ENCODE measurements at places on chromosomes 16 and 17. TPM values are rescaled to one million over a fixed set of nuclear protein-coding genes. Genes with fewer than 3 reads are reported as not detected.

GRCh38 chr17:81365148-81365600, 30.1 kb upstream of the BAHCC1 start:
- H3K27ac ChIP-seq: no peak overlapping the region
- no peaks in the 10 kb centered on the region for H3K4me1 ChIP-seq
- no peaks in the 10 kb centered on the region for H3K36me3 ChIP-seq
- peak; percentile 82 for DNase-seq

DNA sequence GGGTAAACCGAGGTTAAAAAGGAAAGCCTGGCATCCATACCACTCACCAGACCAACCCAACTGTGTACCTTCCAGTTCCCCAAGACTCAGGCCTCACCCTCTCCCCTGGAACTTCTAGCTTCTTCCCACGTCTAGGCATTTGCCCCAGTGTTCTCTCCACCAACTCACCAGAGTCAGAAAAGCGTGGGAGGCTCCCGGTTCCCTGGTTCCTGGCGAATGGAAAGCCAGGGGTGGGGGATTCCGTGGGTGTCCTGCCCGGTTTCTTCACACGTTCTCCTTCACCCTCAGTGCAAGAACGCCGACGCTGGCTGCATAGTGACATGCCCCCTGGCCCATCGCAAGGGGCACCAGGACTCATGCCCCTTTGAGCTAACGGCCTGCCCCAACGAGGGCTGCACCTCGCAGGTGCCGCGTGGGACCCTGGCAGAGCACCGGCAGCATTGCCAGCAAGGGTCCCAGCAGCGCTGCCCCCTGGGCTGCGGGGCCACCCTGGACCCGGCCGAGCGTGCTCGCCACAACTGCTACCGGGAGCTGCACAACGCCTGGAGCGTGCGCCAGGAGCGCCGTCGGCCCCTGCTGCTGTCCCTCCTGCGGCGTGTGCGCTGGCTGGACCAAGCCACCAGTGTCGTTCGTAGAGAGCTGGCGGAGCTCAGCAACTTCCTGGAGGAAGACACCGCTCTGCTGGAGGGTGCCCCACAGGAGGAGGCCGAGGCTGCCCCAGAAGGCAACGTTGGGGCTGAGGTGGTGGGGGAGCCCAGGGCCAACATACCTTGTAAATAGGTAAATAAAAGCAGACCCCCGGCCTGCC, 1.7 kb downstream of the RNF151 start:
- DNase-seq: no peak
- H3K4me3 ChIP-seq: no peak overlapping the region
- H3K27ac ChIP-seq: no peak overlapping the region
- H3K27me3 ChIP-seq: no peaks in the 10 kb centered on the region

DNA sequence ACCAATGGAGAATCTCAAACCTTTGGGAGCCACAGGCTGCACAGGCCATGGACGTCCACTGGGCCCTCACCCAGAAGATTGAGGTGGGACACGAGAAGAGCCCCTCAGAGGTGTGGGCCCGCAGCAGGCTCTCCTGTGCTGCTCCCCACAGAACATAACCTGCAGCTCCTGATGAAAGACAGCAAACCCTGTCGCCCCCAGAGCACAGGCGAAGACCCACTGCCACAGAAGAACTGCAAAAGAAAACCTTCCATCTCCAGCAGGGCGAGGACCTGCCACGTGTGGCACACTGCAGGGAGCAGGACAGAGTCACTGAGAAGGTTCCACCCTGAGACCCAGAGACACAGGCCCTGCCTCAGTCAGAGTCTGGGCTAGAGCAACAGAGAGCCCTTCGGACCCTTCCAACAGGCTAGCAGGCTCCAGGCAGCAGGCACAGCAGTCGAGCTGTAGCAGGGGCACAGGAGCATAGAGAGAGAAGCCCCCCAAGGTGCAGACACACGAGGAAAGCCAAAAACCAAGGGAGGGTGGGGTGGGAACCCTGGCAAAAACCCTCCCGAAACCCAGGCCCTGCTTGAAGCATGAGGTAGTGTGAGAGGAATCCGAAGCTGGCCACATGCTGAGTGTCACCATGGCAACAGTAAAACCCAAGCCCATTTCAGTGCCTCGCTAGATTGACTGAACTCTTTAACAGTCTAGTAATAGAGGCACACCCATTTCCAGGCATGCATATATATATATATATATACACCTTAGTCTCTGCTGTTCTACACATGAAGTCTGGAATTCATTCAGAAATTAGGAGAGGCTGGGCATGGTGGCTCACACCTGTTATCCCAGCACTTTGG, 60.0 kb upstream of the CHMP6 start:
- no peaks in the 10 kb centered on the region for H3K4me1 ChIP-seq
- no peak overlapping the region for H3K4me3 ChIP-seq
- peak; percentile 73 for DNase-seq
- H3K36me3 ChIP-seq: no peaks in the 10 kb centered on the region
- H3K27ac ChIP-seq: no peak overlapping the region

DNA sequence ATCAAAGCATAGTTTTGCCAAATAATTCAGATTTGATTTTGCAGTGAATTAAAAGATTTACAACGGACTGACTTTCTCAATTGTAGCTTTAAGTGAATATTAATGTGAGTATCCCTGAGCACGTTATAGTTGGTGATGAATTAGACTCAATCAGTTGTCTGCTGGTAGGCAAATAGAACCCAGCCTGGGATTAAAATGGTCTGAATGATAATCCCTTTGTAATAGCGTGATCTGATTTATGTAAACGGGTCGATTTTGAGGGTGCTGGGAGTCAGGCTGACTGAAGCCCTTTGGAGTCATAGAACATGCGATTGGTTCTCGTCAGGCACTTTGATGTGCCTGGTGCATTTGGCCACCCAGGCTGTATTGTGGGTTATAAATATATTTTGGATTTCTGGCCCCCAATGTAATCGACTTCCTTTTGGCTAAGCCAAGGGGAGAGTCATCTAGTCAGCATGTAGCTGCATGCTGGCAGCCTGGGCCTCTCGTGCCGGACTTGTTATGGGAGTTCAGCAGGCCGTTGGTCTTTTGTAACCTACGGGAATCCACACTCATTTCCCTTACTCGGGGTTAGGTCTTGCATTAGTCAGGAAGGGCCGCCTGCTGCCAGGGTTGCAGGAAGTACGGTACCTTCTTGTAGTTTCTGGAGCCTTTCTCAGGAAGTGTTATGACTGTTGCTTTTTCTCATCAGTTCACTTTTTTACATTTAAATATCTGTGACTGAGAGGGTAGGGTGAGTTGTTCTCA, 5.4 kb downstream of the PGS1 start:
- DNase-seq: no peak
- peaks cover 16% of the 10 kb centered on the region for H3K36me3 ChIP-seq
- H3K27ac ChIP-seq: no peak overlapping the region

DNA sequence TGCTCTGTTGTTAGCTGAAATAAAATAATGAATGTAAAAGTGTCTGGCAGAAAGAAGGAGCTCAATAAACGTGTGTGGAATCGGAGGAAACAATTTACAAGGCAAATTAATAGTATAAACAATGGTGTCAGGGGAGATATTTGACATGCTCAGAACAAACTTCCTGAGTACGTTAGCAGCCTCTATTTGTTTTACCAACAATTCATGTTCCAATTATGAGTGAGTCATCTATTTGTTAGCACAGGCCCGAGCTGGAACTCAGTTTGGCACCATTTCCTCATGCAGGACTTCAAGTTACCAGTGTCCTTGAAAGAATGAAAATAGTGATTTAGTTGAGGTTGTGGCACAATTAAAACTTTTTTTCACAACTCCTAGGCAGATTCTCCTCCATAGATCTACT, 9.1 kb downstream of the ASIC2 start:
- no peak overlapping the region for H3K27ac ChIP-seq
- H3K36me3 ChIP-seq: no peaks in the 10 kb centered on the region
- H3K4me1 ChIP-seq: no peaks in the 10 kb centered on the region
- no peaks in the 10 kb centered on the region for H3K27me3 ChIP-seq
- DNase-seq: no peak
- no peak overlapping the region for H3K4me3 ChIP-seq

DNA sequence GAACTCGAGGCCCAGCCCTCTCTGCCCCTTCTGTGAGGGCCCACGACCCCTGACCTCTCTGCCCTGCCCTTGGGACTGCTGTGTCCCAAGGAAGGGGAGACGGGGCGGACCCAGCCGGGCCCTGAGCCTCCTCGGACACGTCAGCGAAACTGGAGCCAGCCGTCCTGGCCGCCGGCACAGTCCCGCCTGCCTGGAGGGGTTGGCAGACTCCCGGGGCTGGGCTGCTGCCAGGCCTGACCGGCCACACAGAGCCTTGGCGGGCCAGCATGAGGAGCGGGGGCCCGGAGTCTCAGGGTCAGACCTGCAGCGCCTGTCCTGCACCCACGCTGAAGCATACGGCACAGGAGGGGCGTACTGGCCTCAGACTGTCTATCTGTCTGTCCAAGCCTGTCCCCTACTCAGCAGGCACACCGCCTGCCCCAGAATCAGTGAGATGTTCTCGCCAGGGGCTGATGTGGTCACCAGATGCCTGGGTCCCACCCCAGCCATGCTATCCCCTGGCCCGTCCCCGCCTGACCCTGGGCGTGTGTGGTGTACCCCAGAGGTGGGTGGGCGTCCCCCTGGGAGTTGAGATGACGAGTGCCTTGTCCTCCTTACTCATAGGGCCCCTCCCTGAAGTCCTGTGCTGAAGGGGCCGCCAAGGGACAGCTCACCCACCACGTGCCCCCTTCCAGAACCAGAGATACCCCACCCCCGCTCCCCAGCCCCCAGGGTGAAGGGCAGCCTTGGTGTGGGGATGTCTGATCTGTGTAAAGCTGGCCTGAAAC, 4.7 kb downstream of the VASN start:
- H3K4me1 ChIP-seq: peaks cover 11% of the 10 kb centered on the region
- H3K27ac ChIP-seq: no peak overlapping the region
- no peaks in the 10 kb centered on the region for H3K27me3 ChIP-seq

- H3K27ac ChIP-seq: no peak overlapping the region
- H3K4me1 ChIP-seq: no peaks in the 10 kb centered on the region
- no peaks in the 10 kb centered on the region for H3K27me3 ChIP-seq
These were observed 47.7 kb downstream of the CFDP1 start for GRCh38 chr16:75385507-75386152.

GRCh38 chr16:2207872-2208271, 2.6 kb downstream of the MLST8 start:
- no peak for DNase-seq
- peaks cover 11% of the 10 kb centered on the region for H3K36me3 ChIP-seq
- H3K4me1 ChIP-seq: no peaks in the 10 kb centered on the region

DNA sequence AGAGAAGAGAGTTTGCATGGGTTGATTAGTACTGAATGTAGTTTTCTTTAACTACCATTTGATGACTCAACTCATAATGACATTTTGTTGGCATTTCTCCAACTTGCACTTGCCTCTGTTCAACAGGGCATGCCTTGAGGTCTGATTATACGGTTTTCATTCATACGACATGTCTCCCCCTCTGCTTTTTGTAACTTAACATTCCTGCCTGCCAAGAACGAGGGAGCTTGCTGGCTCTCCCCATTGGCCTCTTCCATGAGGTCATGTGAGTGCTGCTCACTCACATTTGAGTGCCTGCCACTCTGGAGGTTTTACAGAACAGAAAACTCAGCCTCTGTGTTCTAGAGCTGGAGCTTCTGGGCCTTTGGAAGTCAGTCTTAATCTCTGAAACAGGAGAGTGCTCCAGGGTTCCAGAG, 19.7 kb downstream of the MAP2K6 start:
- no peak for DNase-seq
- H3K27me3 ChIP-seq: no peaks in the 10 kb centered on the region
- H3K36me3 ChIP-seq: no peaks in the 10 kb centered on the region
- no peak overlapping the region for H3K27ac ChIP-seq
- peaks cover 10% of the 10 kb centered on the region for H3K4me1 ChIP-seq
- no peak overlapping the region for H3K4me3 ChIP-seq

GRCh38 chr17:6420173-6420641, 14.7 kb downstream of the AIPL1 start:
- no peaks in the 10 kb centered on the region for H3K36me3 ChIP-seq
- H3K27ac ChIP-seq: no peak overlapping the region
- no peaks in the 10 kb centered on the region for H3K27me3 ChIP-seq
- H3K4me1 ChIP-seq: no peaks in the 10 kb centered on the region
- peak; percentile 89 for DNase-seq

DNA sequence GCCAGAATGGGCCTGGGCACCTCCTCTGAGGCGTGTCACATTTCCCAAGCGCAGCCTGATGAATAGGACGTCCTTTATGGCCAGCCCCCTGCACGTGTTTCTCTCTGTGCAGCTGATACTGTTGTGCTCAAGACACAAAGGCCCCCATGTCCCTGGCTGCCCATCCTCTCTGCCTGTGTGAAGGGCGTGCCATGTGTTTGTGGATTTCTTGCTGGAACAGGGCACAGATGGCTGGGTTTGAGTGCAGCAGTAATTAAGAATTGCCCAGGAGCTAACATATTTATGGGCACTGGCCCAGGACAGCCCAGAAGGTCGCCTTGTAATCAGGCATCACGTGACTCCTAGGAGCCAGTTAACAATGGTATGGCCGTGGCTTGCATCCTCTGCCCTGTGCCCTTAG, 181.1 kb downstream of the CCDC182 start:
- no peaks in the 10 kb centered on the region for H3K4me1 ChIP-seq
- H3K4me3 ChIP-seq: no peak overlapping the region
- H3K27ac ChIP-seq: no peak overlapping the region
- H3K36me3 ChIP-seq: no peaks in the 10 kb centered on the region

GRCh38 chr17:42212382-42212781, 18.1 kb upstream of the GHDC start:
- H3K4me1 ChIP-seq: no peaks in the 10 kb centered on the region
- H3K27ac ChIP-seq: no peak overlapping the region
- no peaks in the 10 kb centered on the region for H3K27me3 ChIP-seq
- DNase-seq: no peak
- no peak overlapping the region for H3K4me3 ChIP-seq

The MYLK3 gene
- total RNA-seq: 0.90 TPM

The SLFN13 gene
- total RNA-seq: 10.1 TPM

The SMPD3 gene
- total RNA-seq: 0.94 TPM

The GINS2 gene
- 52.7 TPM for total RNA-seq

The B3GNT9 gene
- total RNA-seq: 11.4 TPM

The LRRC46 gene
- total RNA-seq: 0.29 TPM

The TP53TG3 gene
- total RNA-seq: not detected
